ENCODE measurements at places on chromosomes 16 and 17.

GRCh38 chr16:81855552-81856153, 76.6 kb downstream of the PLCG2 start:
- DNase-seq: no peak

GRCh38 chr16:62846399-62847057, 810.3 kb upstream of the CDH8 start:
- no peak for DNase-seq

DNA sequence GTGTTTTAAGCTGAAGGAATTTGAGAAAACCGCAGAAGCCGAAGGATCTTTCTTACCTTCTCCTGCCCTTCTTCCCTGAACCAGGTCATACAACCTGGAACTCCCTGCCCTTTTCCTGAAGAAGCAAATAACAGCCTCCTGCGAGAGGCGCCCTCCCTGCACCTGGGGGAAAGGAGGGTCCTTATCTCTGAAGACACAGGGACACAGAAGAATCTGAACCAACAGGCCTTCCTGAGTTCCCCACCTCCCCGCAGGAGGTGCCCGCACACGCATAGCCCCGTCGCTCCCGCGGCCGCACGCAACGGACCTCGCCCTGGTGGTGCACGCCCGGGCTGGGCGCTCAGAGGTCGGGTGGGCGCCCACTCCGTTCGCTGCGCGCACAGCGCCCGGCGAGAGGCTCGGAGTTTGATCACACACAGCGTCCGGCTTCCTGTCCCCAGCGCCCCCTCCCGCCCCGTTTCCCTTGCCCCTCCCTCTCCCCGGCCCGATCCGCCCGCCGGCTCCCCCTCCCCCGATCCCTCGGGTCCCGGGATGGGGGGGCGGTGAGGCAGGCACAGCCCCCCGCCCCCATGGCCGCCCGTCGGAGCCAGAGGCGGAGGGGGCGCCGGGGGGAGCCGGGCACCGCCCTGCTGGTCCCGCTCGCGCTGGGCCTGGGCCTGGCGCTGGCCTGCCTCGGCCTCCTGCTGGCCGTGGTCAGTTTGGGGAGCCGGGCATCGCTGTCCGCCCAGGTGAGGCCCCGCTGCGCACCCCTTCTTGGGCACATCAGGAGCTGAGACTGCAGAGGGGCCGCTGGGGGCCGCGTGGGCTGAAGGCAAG, at the start of gene TNFSF12:
Gene TNFSF12, plus strand, starts transcription at position 474 of the 816 bp plus-strand sequence. Its CDS starts 96 bp downstream, at position 570.
- DNase-seq: no peak

GRCh38 chr17:77815127-77815905, 143.2 kb upstream of the TNRC6C start:
- no peak for DNase-seq

DNA sequence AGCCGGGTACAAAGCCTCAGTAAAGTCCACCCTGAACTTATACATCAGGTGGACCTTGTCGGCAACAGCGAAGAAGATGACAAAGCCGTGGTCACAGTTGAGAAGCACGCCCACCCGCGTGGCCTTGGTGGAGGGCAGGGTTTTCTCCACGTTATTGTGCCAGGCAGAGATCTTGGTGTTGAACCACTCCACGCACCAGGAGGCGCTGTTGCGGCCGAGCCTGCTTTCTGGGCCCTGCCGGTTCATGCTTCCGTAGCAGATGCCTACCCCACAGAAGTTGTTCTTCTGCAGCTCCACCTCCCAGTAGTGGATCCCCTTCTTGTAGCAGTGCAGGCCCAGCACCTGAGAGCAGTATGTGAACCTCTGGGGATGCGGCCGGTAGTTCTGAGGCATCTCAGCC, 22.1 kb downstream of the TRIM25 start:
- DNase-seq: no peak

Measured in kidney glomerular epithelial cell (primary cell).